ENCODE measurements at places on chromosomes 4 and X.
A peak's percentile ranks its signal among the peaks of the same experiment; 100 is the strongest.

GRCh38 chr4:14182148-14182547 is 554.6 kb upstream of the BOD1L1 start:
- no peak for DNase-seq

DNA sequence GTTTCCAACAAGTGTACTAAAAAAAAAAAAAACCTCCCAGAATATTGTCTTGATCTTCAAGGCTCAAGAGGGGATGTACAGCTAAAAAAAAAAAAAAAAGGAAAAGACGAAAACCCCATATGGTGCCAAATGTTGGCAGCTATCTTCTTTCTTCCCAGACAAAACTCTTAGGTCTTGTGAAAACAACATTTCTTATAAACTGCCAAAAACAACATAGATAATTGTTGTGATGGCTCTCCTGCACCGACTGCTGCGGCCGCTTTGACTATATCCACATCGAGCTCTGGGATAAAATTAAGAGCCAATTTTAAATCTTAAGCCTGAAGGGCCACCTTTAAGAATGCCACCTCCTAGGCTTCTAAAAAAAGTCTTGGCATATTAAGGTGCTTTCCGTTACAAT is 23.5 kb downstream of the PDGFC start:
- no peak for DNase-seq

GRCh38 chr4:103364083-103364482 is 165.9 kb upstream of the CENPE start:
- DNase-seq = no peak

- no peak for DNase-seq
These were observed 36.6 kb downstream of the SEL1L3 start for GRCh38 chr4:25826074-25826752.

- no peak for DNase-seq
These were observed 231.3 kb upstream of the PITX2 start for GRCh38 chr4:110854021-110854678.

GRCh38 chr4:38958453-38959190 is 73.6 kb downstream of the TMEM156 start:
- peak; percentile 52 for DNase-seq

GRCh38 chr4:155367608-155368007 is 9.2 kb downstream of the MAP9 start:
- DNase-seq = no peak

Data from T-helper 1 cell (primary cell).